Suppressor macrophage treated with lipopolysaccharide for 4 hours (primary cell): ENCODE measurements at places on chromosomes 13 and 19.
A peak's percentile ranks its signal among the peaks of the same experiment; 100 is the strongest.

- DNase-seq, result peak; percentile 17
Observed at GRCh38 chr19:52398081-52398441, 412 bp downstream of the ZNF528 start.

GRCh38 chr13:65914716-65915115 is 1315.4 kb downstream of the PCDH9 start:
- no peak for DNase-seq

GRCh38 chr19:4186087-4186993 is 3.9 kb downstream of the ANKRD24 start:
- peak; percentile 88 for DNase-seq

- DNase-seq, result no peak
Observed at GRCh38 chr13:23160638-23161480, 19.9 kb upstream of the SGCG start.

DNA sequence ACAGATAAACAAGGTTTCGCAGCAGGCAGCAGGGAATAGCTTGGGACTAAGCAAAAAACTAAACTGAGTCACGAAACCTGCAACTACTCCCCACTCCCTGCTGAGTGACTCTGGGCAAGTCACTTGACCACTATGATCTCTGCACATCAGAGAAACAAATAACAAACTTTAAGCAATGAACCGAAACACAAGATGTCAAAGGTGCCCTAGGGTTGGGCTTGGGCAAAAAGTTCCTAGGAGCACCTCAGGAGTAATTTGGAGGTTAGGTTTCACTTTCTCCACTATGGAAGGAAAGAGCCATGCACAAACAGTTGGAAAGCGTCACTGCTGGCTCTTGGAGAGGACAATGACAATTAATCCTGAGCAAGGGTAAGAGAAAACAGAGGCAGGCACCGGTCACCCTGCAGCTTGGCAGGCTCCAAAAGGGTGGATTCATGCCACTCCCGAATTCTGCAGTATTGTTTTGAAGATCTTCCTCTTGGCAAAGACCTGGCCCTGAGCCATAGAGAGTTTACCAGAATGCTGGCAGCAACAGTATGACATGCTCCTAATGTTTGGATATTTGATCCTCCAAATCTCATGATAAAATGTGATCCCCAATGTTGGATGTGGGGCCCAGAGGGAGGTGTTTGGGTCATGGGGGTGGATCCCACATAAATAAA is 60.3 kb downstream of the CRYL1 start:
- no peak for DNase-seq

- peak; percentile 42 for DNase-seq
Observed at GRCh38 chr13:70874636-70875035, 766.4 kb upstream of the KLHL1 start.

- peak; percentile 85 for DNase-seq
Observed at GRCh38 chr19:41541990-41542584, 33.9 kb upstream of the CEACAM21 start.
